ENCODE measurements at places on chromosomes 1 and 21. TPM values are rescaled to one million over a fixed set of nuclear protein-coding genes. Genes with fewer than 3 reads are reported as not detected.
A peak's percentile ranks its signal among the peaks of the same experiment; 100 is the strongest.

ARL8A gene
- 66.3 TPM for total RNA-seq

WLS gene
- 47.3 TPM for total RNA-seq

ATAD3C gene
- 0.42 TPM for total RNA-seq

GJA9 gene
- not detected for total RNA-seq

SLC22A15 gene
- 6.6 TPM for total RNA-seq

ATP1A4 gene
- 0.19 TPM for total RNA-seq

SPOCD1 gene
- 4.0 TPM for total RNA-seq

FCGR1A gene
- total RNA-seq = 45.0 TPM

DNA sequence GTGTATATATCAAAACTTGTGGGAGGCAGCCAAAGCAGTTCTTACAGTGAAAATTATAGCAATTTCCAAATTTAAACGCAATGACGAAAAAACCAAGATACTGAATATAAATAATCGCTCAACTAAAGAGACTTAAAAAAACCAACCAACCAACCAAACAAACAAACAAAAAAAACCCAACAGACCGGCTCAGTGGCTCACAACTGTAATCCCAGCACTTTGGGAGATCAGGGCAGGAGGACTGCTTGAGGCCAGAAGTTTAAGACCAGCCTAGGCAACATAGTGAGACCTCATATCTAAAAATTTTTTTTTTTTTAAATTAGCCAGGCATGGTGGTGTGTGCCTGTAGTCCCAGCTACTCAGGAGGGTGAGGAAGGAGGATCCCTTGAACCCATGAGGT is 23.4 kb downstream of the RPL5 start:
- DNase-seq = no peak

DNA sequence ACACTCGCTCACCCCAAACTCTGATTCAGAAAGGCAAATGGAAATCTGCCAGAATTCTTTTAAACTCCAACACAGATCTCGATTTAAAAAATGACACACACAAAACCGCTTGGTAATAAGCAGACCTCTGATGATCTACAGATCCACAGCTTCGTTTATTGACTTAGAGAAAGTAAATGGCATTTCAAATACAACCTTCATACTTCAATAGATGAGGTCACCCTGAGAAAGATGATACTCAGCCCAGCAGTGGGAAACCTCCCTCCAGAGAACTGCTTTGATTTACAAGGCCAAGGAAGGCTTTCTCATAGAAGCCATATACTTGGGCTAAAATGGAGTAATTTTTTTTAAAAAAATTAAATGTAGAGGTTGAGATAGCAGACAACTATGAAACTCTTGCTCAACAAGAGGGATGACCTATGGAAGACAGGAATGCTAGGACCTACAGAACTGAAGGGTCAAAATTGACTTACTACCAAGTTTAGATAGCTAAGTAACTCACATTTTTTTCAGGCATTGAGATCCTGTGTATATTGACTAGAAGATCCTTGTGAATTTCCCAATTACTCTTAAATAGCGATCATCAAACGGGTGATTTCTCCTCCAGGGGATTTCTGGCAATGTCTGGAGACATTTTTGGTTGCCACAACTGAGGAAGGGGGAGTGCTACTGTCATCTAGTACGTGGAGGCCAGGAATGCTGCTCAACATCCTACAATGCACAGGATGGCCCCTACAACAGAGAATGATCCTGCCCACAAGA is 143.9 kb downstream of the CLIC6 start:
- no peak for DNase-seq

- no peak for DNase-seq
Measured at GRCh38 chr21:39840373-39841097, 26.7 kb upstream of the PCP4 start.

DNA sequence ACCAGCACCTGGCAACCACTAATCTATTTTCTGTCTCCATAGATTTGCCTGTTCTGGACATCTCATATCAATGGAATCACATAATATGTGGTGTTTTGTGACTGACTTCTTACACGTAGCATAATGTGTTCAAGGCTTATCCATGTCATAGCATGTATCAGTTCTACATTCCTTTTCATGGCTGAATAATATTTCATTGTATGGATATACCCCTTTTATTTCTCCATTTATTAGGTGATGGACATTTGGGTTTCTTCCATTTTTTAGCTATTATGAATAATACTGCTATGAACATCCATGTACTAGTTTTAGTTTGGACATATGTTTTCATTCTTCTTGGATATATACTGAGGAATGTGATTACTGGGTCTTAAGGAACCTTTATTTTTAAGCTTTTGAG is 78.0 kb upstream of the OLIG2 start:
- DNase-seq = no peak

- DNase-seq = no peak
Measured at GRCh38 chr1:181015251-181015615, 7.4 kb downstream of the STX6 start.

DNA sequence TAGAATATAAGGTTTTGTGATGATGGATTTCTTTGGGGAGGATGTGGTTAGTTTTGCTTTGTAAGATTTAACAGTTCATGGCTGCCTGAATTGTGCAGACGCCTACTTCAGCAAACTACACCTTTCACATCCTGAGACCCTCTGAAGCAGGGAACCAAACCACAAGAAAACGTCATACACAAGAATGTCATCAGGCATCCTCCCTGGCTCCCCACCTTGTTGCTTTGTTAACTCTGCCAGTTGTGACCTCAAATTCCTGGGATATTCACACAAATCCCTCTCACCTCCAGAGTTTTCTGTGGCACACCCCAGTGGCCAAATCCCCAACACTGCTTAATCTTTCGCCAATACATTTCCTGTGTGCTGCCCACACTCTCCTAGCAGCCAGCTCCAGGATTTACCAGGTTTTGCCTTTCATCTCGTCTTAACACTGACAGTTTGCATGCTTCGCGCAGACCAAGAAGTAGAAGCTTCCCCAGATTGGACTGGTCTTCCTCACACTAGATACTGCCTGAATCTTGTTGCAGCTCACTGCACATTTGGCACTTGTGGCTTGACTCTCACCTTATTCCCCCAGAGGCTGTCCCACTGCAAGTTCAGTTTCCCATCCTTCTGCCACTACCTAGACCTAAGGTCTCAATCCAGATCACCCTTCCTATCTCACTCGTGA is 51.1 kb upstream of the CTTNBP2NL start:
- no peak for DNase-seq

DNA sequence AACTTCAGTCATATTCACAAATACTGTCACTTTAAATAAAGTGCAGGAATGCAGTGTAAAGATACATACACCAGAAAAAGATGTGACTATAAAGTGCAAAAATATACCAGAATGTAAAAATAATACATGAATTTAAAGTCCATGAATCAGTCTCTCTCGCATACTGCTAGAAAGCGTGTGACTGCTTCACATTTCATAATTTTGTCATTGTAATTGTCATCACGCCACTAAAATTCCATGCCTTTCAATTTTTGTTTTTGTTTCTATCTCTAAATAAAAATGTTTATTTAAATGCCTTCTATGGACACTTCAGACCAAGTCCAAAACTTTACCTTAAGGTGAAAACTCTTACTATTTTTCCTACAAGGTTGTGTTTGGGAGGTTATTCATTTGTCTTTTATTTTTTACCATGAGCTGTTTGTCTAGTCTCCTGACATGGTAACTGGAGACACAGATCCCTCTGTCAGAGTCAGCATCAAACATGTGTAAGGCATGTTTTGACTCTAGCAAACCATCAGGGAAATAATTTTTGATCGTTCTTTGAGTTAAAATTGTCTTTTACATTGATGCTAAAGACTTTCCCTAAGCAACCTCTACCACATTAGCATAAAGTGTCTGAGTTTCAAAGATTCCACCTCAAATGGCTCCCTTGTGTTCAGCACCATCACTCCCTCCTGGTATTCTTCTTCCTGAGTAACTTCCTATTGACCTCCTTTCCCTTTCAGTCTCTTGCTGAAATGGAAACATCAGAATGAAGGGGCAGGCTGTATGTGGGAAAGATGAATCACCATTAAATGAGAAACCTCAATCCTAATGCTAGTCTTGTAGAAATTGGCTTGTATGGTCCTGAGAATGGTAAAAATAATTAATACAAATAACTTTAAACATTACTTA is 14.0 kb upstream of the AIM2 start:
- no peak for DNase-seq

GRCh38 chr1:88324899-88325298 is 359.2 kb upstream of the PKN2 start:
- no peak for DNase-seq

GRCh38 chr1:109547463-109548320 is 723 bp upstream of the GNAI3 start:
- DNase-seq = no peak

- DNase-seq = peak; percentile 62
Measured at GRCh38 chr1:112714313-112715263, 544 bp downstream of the PPM1J start.

DNA sequence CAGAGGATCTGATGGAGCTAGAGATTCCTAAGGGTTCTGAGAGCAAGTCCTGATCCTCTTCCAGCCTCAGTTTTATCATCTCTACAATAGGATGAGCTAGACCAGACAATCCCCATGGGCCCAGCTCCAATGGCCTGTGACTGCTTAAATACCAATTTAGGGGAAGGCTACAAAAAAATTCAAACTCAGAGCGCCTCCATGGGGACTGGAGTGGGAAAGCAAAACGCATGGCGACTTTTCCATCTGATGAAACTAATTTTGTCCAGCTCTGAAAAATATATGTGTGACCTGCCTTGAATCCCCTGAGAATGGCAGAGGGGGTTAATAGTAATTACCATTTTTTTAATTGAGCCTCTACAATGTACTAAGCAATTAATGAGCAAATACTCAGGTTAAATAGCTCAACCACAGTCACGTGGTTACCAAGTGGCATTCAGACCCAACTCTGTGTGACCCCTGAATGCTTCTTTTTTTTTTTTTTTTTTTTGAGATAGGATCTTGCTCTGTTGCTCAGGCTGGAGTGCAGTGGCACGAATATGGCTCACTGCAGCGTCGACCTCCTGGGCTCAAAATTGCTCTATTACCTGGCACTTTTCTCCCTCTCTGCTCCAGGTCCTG is 8.4 kb downstream of the EXTL1 start:
- no peak for DNase-seq

Data from aorta (tissue), 5 donors.